ENCODE measurements at places on chromosomes 16 and 17. TPM values are rescaled to one million over a fixed set of nuclear protein-coding genes. Genes with fewer than 3 reads are reported as not detected.

DNA sequence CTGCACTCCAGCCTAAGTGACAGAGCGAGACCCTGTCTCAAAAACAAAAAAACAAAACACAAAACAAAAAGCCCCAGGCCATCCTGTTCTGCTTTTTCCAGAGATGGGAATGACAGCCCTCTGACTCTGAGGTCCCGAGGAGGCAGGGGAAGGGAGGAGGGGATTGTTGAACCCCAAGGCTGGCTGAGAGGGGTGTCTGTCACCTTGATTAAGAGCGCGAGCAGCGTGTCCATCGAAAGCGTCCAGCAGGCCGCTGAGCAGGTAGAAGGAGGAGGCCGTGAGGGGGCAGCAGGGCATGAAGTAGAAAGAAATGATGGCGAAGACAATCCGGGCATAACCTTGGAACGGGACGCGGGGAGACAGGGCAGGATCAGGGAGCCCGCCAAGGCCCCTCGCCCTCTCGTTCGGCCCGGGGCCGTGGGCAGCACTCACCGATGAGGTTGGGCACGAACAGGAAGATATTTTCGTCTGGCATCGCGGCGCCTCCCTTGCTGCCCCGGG is 593 bp downstream of the CDIPT start:
- no peaks in the 10 kb centered on the region for H3K27me3 ChIP-seq
- peak overlapping the region; percentile 96 for H3K4me3 ChIP-seq
- peaks cover 4% of the 10 kb centered on the region for H3K36me3 ChIP-seq
- peaks cover 9% of the 10 kb centered on the region for H3K4me1 ChIP-seq
- H3K27ac ChIP-seq, result no peak overlapping the region

- no peak overlapping the region for H3K4me3 ChIP-seq
- no peak overlapping the region for H3K27ac ChIP-seq
- H3K36me3 ChIP-seq, result no peaks in the 10 kb centered on the region
- no peaks in the 10 kb centered on the region for H3K27me3 ChIP-seq
Measured at GRCh38 chr17:50169121-50169764, 3.4 kb downstream of the SGCA start.

DNA sequence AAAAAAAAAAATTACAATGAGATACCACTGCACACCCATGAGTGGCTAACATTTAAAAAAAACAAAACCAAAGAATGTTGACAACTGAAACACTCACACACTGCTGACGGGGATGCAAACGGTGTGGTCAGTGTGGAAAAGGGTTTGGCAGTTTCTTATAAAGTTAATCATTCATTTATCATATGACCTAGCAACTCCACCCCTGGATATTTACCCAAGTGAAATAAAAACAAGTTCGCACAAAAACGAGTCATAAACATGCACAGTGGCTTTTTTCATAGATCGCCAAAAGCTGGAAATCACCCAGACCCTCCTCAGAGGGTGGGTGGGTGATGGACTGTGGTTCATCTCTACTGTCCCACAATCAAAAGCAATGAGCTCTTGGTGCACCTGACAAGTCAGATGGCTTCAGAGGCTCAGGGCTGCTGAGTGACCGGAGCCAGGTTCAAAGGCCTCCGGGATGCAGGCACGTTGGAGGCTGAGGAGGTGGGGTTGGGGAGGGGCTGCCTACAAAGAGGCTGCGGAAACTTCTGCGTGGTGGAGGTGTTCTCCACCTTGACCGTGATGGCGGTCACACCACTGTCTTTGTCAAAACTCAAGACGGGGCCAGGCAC is 14.2 kb downstream of the RAB40B start:
- no peak overlapping the region for H3K4me3 ChIP-seq
- no peaks in the 10 kb centered on the region for H3K36me3 ChIP-seq
- no peak for DNase-seq
- H3K27me3 ChIP-seq, result no peaks in the 10 kb centered on the region

DNA sequence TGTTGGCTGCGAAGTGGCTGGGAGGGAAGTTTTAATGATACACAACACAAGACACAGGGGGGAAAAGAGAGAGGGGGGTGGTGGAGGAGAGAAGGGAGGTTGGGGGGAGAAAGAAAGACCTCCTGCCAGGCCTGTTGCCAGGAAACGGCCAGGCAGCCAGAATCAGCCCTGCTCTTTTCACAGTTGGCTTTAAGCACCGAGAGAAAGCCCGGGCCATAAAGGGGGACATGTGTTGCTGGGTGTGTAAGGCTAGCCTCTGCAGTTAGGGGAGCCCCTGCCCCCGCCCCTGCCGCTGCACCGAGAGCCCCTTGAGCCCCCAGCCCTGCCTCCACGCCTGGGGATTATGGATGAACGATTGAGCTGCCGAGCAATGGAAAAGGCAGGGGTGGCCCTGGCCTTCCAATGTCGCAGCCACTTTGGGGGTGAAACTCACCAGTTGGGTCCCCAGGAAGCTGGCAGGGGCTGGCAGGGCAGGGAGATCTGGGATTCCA is 13.9 kb upstream of the WNT3 start:
- H3K4me3 ChIP-seq, result no peak overlapping the region
- no peaks in the 10 kb centered on the region for H3K36me3 ChIP-seq
- DNase-seq, result no peak
- H3K4me1 ChIP-seq, result peaks cover 7% of the 10 kb centered on the region

- no peaks in the 10 kb centered on the region for H3K4me1 ChIP-seq
- H3K27me3 ChIP-seq, result peaks cover 19% of the 10 kb centered on the region
- H3K27ac ChIP-seq, result no peak overlapping the region
- no peak for DNase-seq
Measured at GRCh38 chr16:66919569-66920298, 1.0 kb upstream of the CDH16 start.

EIF3CL gene
- 323 TPM for total RNA-seq

TM4SF5 gene
- total RNA-seq, result not detected

All from GM23338 (cell line).